ENCODE measurements at places on chromosomes 2 and 18.

- DNase-seq, result no peak
These were observed 47.9 kb upstream of the MAPRE2 start for GRCh38 chr18:34993289-34993688.

GRCh38 chr2:159046966-159047365 lies 78.5 kb downstream of the TANC1 start:
- no peak for DNase-seq

DNA sequence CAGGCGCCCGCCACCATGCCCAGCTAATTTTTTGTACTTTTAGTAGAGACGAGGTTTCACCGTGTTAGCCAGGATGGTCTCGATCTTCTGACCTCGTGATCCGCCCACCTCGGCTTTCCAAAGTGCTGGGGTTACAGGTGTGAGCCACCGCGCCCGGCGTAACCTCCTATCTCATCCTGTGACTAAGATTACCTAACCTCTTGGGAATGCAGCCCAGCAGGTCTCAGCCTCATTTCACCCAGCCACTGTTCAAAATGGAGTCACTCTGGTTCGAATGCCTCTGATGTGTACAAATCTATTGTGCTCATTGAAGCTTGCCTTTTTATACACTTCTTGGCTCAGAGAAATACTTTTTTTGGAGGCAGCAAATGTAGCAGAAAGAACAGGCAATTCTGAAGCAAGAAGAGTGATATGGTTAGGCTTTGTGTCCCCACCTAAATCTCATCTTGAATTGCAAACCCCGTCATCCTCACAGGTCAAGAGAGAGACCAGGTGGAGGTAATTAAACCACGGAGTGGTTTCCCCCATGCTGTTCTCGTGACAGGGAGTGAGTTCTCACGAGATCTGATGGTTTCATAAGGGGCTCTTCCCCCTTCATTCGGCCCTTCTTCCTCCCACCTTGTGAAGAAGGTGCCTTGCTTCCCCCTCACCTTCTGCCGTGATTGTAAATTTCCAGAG lies 60.6 kb downstream of the SLC4A3 start:
- DNase-seq, result no peak

GRCh38 chr2:187461294-187462261 lies 13.5 kb upstream of the CALCRL start:
- DNase-seq, result no peak

- DNase-seq, result no peak
These were observed 178.5 kb downstream of the PDE1A start for GRCh38 chr2:182248362-182248761.

GRCh38 chr18:5806860-5807259 lies 88.5 kb downstream of the TMEM200C start:
- no peak for DNase-seq

DNA sequence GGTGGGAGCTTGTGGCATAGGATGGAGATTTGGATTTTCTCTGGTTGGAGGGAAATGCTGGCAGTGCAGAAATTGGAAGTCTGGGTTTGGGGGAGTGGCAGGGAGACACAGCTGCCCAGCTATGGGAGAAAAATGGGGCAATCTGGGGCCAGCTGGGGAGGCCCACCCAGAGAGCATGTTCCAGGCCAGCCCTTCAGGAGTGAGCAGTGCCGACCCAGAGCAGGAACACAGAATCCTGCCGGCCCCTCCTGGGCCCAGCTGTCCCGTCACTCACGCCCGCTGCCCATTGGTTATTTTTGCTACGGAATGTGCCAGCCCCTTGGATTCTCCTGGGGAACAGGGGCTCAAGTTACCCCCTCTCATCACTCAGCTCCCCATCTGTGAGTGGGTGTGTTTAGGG lies 4.9 kb downstream of the SPEG start:
- DNase-seq, result no peak

DNA sequence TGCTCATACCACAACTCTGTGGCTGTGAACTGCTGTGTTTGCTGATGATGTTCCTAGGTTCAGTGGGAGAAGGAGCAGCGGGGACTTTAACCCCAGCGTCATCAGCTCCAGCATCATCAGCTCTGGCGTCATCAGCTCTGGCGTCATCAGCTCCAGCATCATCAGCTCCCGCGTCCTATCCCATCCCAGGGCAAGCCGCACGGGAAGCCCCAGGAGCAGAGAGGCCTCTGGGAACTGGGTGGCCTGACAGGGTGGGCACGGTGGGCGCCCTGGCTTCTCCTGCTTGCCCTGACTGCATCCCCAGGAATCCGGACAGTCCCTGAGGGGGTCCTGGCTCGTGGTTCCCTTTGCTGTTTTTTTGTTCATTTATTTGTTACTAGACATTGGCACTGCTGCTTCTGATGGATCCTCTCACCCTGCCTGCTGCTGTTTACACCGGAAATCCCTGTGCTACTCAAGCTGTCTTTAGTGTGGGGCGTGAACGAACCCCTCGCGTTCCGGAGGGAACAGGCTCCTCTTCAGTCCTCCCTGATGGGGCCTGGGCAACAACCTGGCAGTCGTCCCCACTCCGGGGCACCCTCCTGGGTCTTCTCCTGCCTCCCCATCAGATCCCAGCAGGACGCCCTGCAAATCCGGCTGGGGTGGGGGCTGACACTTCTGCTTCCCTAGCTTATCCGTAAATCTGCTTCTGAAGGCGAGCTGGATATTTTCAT lies 67.1 kb upstream of the PXDN start:
- DNase-seq, result no peak

DNA sequence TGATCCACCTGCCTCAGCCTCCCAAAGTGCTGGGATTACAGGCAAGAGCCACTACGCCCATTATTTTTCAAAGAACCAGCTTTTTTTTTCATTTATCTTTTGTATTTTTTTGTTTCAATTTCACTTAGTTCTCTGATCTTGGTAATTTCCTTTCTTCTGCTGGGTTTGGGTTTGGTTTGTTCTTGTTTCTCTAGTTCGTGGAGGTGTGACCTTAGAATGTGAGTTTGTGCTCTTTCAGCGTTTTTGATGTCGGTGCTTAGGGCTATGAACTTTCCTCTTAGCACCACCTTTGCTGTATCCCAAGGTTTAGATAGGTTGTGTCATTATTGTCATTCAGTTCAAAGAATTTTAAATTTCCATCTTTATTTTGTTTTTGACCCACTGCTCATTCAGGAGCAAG lies 86.7 kb upstream of the MSTN start:
- no peak for DNase-seq

- DNase-seq, result no peak
These were observed 96.9 kb downstream of the TGOLN2 start for GRCh38 chr2:85230679-85231467.

DNA sequence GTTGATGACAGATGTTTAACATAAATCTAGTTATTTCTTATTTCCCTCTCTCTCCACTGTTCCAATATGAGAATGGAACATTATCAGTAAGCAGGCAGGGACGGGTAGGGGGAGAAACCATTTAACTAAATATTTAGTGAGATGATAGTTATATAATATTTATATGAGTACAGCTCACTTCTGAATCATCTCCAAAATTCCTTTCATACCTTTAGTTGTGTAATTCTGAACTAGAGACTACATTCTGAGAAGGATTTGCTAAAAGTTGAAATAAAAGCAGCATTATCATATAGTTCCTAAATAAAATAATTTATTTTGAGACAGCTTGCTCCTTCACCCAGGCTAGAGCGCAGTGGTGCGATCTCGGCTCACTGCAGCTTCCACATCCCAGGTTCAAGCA lies 41.4 kb downstream of the B4GALT6 start:
- DNase-seq, result no peak

GRCh38 chr2:12824351-12824777 lies 107.6 kb downstream of the TRIB2 start:
- no peak for DNase-seq

- DNase-seq, result no peak
These were observed 1.8 kb downstream of the GYPC start for GRCh38 chr2:126657636-126658318.

GRCh38 chr2:101405351-101405899 lies 18.1 kb upstream of the CREG2 start:
- DNase-seq, result no peak

DNA sequence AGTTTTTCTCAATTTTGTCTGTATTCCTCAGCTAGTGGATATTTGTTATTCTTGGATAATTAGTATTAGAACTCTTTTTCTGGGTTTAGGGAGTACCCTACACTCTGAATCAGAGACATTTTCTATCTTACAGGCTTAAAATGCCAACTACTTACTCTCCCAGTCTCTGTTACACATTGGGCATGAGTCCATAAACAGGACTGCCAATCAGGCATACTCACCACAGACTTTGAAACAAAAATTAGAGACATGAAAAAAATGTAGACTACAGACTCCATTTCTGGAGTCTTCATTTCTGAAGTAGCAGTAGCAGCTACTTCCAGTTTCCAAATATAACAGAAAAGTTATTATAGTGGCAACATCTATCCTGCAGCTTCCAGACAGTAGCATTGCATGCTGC lies 279.7 kb downstream of the MBD5 start:
- no peak for DNase-seq

DNA sequence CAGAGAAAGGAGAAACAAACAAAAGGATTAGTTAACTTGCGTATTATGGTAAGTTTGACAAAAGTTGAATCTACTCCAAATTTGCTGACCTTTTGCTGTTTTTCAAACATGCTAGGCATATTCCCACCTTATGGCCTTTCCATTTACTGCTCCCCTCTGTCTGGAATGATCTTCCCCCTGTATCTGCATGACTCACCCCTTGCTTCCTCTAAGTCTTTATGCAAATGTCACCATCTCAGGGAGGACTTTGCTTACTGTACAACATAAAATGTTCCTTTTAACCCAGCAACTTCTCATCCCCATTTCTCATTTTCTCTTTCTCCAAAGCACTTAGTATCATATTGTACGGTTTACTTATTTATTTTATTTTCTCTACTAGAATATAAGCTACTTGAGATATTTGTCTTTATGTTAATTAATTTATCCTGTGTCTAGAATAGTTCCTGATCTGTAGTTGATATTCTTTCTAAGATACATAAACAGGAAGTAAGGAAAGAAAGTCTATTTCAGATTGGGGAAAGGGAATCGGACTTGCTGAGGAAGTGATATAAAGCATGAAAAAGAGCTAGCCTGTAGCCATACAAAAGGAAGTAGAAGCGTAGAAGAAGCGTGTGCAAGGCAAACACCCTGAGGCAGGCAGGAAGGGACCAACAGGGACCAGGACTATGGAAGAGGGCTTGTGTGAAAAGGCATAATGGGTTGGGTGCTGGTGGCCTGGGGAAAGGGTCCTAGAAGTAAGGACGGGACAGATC lies 144.9 kb upstream of the ERBB4 start:
- no peak for DNase-seq

All from stimulated activated CD8-positive, alpha-beta memory T cell treated with anti-CD3 and anti-CD28 coated beads, Interleukin-15, amount 100 ng/mL, for 24 hours (primary cell).